ENCODE measurements at places on chromosomes 5 and 9.
A peak's percentile ranks its signal among the peaks of the same experiment; 100 is the strongest.

DNA sequence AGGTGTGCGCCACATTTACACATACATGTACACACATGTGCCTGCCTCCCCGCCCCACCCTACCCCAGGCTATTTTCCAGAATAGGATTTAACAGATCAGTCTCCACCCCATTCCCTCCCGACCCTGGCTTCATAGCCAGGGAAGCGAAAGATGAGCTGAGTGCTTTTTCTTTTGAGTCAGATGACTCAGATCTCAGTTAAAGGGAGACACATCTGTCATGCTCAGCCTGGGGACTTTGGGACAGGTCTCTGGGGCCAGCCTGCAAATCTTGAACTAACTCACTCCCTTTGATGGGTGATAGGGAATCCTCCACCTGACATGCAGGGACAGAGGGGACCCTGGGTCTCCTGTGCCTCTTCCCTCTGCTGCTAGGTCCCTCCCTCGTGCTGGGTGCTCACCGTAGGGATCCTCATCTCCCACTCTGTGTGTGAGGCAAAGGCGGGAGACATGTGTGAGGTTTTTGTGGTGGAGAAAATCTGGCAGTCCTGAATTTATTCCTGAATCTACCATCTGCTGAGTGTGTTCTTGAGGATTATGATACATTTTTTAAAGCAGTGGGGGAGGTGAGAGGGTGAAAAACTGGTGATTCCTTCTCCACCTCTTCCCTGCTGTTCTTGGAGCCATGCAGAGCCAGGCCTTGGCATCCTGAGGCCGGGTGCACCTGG, 37.7 kb downstream of the NEUROG1 start:
- DNase-seq = no peak

DNA sequence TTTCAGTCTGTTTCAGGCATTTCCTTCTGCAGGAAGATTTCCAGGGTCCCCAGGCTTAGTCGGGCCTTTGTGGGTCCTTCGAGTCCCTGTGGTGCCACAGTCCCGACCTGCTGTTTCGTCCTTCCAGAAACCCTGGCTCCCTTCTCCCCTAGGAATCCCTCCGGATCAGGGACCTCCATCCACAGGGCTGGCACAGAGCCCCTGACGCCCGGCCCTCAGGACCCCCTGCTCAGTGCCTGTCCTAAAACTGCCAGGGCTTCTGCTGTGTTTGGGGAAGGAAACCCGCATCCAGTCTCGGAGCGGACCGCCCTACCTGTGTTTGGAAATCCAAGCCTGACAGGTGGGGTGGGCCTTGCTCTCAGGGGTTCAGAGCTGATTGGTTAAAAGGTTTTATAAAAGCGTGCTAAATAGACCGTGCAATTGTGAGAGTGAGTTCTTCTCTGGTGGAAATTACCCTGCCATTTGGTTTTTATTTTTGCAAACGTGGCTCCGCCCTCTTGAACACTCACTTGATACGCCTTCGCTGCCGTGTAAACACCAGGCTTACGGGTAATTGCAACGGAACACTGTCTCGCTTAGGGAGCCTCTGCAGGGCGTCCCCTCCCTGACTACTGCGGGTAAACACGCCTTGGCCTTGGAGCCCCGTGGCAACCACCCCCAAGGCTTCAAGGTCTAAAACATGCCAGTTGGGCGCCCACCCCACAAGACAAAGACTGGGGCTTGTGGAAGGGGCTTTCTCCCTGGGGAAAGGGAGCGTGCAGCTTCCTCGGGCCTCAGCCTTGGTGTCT, 121.2 kb downstream of the PHF2 start:
- DNase-seq = no peak

GRCh38 chr5:137498736-137499505, at the start of gene SPOCK1:
Gene SPOCK1 (minus strand): TSS chr5:137499326.
- DNase-seq = peak; percentile 60

DNA sequence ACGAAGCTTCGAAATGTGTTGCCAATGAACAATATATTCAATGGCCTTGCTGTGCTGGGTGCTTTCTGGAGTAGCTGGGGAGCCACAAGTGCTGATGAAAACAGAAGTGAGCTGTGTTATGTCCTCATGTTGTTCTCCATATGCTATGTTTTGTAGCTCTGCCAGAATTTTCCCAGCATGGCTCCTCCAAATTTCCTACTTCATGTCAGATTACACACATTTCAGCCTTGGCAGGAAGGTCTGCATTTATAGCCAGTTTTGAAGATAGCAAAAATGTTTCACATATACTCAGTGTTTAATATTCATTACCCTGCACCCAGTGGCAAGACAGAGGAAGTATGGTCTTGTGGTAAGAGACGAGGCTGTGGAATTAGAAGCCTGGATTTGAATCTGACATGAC, 22.6 kb upstream of the NMUR2 start:
- DNase-seq = no peak

DNA sequence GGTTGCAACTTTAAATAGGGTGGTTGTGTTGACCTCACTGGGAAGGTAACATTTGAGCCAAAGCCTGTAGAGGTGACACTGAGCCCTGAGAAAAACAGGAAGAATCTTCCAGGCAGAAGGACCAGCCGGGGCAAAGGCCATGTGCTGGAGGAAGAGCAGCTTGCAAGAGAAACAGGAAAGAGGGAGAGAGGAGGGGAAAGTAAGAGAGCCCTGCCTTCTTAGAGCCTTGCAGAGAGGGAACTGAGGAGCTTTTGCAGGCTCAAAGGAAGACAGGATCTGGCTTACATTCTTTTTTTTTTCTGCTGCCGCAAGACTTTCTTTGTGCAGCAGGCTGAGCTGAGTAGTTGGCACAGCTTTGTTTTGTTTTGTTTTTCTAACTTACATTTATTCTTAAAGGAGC, 17.4 kb downstream of the C9orf153 start:
- peak; percentile 49 for DNase-seq
